ENCODE measurements at places on chromosomes 4 and X.

DNA sequence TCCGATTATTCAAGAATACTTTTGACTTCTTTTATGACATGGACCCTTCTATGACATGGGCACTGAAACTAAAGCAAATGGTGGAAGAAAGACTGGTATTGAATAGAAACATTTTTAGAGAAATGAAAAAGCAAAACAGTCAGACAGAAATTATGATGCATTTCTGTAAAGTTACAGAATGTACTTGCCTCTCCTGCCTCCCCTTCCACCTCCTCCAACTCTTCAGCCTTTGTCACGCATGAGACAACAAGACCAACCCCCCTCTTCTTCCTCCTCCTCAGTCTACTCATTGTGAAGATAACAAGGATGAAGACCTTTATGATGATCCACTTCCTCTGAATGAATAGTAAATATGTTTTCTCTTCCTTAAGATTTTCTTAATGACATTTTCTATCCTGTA is 46.3 kb upstream of the HUWE1 start:
- DNase-seq, result no peak

- no peak for DNase-seq
Measured at GRCh38 chr4:36328130-36328529, 46.7 kb downstream of the DTHD1 start.

DNA sequence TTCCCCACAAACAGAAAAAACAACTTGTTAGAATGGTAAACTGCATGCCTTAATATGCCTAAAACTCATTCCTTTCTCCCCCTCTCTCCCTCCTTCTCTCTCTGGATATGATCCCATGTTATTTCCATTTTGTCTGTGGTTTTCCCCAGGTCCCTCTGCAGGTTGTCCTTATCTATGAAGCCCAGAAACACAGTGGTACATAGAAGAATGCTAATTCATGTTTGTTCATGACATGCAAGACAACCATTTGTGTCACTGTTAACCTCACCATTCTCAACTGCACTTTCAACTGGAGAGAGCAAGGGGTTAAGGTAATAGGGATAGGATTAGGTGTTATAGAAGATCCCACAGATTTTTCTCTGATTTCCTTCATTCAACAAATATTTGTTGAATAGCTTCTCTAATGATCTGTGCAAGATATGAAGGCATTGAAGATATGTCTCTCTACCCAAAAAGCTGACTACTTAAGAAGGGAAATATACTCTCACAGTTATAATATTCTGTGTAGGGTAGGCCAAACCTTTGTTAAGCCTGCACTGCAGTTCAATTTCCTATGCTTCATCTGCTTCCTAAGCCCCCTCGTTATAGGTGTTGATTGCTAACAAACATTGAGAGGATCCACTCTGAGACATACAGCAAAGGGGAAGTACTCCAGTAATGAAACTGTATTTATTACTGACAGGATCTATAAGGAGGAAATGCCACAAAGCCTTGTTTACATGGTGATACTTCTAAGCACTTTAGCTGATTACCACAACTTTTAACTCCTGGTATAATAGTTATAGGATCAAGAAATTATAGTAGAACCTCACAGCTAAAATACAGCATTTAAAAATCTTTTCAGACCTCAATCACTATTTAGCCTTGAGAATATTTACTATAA is 96.1 kb downstream of the FRYL start:
- DNase-seq, result peak; percentile 12

DNA sequence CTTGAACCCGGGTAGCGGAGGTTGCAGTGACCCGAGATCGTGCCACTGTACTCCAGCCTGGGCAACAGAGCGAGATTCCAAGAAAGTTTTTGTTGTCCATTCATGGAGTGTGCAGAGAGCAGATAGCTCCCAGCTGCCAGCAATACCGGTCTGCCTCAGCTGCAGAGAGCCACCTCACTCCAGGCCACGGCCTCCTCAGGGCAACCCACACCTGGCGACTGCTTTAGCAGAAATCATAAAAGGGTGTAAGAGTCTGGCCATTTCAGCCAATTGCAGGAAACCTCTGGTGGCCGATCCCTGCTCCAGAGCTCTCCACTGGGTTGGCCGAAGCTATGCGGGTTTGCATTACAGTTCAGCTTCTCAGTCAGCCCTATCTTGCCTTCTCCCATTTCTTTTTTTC is 227.4 kb upstream of the BCOR start:
- no peak for DNase-seq

DNA sequence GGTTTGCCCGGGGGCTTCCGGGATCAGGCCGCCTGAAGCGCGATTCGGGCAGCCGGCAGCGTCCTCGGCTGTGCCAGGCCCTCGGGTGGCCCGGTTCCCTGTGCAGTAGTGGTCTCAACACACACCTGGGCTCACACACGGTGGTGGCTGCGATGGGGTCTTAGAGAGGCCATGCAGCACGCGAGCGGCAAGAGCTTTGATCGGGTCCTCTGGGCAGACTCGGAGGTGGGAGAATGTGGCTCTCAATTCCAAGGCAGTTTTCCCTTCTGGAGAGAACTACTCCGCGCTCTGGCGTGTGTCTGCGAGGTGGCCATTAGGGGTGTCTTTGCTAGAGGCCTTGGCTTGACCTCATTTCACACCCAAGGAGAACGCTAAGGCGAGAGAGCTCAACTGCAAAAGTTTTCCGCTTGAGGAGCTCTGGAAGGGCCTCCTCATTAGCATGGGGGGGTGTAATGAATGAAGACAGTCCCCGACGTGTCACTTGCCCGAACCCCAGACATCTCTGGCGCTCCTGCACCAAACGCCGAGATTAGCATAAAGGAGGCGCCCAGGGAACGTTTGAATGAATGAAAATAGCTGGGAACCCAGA is 771 bp upstream of the RBPJ start:
- peak; percentile 55 for DNase-seq

DNA sequence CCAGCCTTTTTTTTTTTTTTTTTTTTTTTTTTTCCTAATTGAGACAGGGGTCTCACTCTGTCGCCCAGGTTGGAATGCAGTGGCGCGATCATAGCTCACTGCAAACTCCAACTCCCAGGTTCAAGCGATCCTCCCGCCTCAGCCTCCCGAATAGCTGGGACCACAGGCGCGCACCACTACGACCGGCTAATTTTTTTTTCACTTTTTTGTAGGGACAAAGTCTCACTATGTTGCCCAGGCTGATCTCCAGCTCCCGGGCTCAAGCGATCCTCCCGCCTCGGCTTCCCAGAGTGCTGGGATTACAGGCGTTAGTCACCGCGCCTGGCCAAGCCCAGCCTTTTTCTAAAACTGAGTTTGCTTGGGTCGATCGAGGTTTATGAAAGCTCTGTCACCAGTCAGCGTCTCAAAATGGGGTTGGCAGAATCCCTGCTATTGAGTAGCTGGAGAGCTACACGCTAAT is 1.3 kb upstream of the OTUD5 start:
- DNase-seq, result no peak

GRCh38 chrX:78307665-78308064 is 19.7 kb downstream of the CYSLTR1 start:
- DNase-seq, result no peak

GRCh38 chr4:138410266-138410665 is 168.1 kb upstream of the SLC7A11 start:
- DNase-seq, result no peak

GRCh38 chrX:78199851-78200250 is 60.4 kb upstream of the TAF9B start:
- DNase-seq, result no peak
